ENCODE measurements at places on chromosomes 5 and 9.

DNA sequence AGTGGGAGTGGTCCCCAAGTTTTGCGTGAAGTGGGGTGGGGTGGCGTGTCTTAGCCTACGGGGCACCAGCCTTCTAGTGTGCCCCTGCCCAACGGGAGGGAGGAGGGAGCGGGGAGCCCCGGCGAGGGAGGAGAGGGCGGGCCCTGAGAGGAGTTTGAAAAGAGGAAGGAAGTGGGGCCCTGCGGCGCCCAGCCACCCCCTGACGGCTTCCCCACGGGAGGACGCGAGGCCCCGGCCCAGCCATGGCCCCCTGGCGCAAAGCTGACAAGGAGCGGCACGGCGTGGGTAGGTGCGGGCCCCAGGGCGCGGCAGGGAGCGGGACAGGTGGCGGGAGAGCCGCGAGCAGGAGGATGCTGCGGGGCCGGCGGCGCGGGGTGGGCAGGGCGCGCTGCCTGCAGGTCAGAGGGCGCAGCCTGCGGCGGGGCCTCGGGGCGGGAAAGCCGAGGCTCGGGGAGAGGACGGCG lies at the start of gene DOCK2:
TSS of gene DOCK2 (plus strand) at position 191 of the 464 bp plus-strand sequence. CDS start at position 243, 52 bp downstream.
- no peak for DNase-seq

DNA sequence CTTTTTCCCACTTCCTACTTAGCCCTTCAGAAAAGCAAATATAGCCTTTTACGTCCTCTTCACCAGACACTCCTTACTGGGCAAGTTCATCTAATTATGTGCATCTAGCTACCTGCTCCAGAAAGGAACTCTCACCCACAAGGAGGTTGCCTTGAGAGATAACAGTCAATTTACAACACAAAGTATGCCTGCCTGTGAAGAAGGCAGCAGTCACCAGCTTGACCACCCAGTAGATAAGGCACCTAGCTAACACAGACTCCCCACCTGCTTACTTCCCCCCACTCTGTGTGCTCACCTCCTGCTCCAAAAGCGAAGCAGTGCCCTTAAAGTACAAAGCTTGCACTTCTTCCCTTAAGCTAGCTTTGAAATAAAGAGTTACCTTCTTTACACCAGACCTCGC lies 111.7 kb upstream of the MRPS30 start:
- no peak for DNase-seq

GRCh38 chr9:25241421-25241820 lies 436.8 kb downstream of the TUSC1 start:
- no peak for DNase-seq

GRCh38 chr5:96924016-96924443 lies 11.8 kb upstream of the LNPEP start:
- no peak for DNase-seq
